ENCODE measurements at places on chromosomes 2 and 18.

- no peak for DNase-seq
These were observed 206.9 kb upstream of the SPRED2 start for GRCh38 chr2:65639156-65639864.

- DNase-seq = no peak
These were observed 273.6 kb upstream of the NCKAP5 start for GRCh38 chr2:133841900-133842299.

DNA sequence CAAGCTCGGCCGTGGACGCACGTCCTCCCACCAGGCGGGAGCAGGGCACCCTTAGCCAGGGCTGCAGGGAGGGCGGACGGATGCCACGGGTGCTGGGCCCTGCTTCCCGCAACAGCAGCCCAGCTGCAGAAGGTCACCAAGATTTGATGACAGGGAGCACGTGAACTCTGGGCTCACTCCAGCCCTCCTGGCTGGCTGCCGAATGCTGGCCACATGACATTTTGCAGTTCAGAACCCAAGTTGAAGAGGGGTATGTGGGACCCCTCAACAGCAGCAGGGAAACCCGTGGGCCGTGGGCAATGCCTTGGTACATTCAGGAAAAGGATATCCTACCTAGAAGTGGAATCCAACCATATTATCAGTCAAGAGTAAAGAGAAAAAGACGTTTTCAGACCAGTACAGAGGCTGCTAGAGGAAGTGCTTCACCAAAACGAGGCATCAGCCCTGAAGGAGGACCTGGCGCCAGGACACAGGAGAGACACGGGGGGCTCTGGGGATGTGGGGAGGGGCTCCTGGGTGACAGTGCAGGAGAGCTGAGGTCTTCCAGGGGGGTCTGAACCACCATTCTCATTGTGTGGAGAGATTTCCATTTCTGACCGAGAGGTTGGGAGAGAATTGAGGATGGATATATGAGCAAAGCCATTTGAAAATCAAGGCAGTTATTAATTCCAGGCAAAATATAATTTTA lies 107.4 kb upstream of the CTDP1 start:
- DNase-seq = no peak

- DNase-seq = no peak
These were observed 68.5 kb upstream of the NFATC1 start for GRCh38 chr18:79327199-79327721.

GRCh38 chr18:505483-506122 lies 5.1 kb upstream of the COLEC12 start:
- DNase-seq = no peak

- no peak for DNase-seq
These were observed 53.2 kb downstream of the CIB4 start for GRCh38 chr2:26587994-26588393.

- DNase-seq = no peak
These were observed 69.5 kb downstream of the FAM168B start for GRCh38 chr2:131023758-131024157.

- DNase-seq = no peak
These were observed 24.1 kb upstream of the ACVR1 start for GRCh38 chr2:157900203-157900602.

- no peak for DNase-seq
These were observed 25.3 kb upstream of the BCL2L11 start for GRCh38 chr2:111095434-111095833.

DNA sequence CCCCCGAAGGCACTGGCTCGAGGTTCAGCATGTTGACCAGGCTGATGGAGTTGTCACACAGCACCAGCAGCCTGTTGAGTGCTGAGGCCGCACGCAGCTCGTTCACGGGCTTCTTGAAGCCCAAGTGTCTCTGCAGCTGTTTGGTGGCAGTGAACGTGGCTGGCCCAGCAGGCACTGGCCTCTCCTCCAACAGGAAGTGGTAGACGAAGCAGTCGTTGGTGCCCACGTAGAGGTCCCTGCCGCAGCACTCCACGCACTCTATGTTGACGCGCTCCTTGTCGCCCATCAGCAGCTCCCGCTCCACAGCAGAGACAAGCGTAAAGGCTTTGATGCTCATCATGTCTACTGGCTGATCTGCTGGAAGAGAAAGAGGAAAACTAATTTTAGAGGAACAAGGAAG lies 21.6 kb downstream of the TGFBRAP1 start:
- no peak for DNase-seq

DNA sequence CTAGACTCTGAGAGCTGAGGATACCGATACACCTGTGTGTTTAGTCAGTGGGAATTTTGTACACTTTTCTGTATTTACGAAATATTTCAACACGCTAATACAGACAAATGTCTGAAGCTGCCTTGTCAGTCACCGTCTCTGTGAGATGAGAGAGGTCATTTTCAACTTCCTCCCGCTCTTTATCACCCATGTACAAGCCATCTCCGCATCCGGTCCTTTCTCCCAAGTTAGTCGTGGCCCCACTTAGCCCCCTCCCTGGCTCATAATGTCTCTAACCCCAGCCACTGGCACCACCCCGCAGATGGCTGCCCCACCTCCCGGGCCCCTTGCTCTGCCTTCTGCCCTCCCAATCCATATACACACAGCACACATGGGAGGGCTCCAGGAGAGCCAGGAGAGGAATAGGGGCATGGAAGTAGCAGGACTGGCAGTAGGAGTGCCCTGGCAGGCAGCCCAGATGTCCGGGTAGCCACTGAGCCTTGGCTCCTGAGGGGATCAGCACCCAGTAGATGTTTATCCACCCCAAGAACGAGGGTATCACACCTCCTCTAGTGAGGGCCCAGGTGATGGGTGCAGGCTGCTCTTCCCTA lies 2.0 kb upstream of the RUFY4 start:
- DNase-seq = no peak

- no peak for DNase-seq
These were observed 35.7 kb upstream of the CABLES1 start for GRCh38 chr18:23099621-23100020.
